ENCODE measurements at places on chromosomes 6 and 20.

- DNase-seq = no peak
Observed at GRCh38 chr6:74115674-74116073, 419.7 kb downstream of the CD109 start.

- no peak for DNase-seq
Observed at GRCh38 chr20:25053255-25054031, 4.5 kb downstream of the ACSS1 start.

DNA sequence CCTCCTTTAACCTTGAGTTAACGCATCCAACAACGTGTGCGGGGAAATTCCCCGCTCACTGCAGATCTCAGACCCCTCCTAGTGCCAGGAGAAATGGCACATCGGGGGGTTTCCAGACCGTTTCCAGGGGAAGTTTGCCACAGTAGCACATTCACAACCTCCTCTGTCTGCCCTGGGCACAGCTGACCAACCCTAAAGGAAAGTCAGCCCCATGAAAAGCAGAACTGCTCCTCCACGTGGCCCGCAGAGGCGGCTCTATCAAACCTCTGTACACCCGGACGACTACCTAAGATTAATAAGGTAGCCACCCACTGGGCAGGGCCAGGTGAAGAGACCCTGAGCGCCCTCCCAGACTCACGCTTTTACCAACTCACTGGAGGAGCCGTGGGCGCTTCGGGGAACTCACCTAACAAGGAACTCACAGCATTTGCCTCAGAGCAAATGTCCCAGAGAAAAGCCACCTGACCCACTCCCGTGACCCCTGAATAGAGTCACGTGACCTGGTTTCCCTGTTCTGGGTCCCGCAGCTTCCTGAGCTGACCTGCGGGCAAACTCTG lies 93.1 kb downstream of the PRND start:
- no peak for DNase-seq

DNA sequence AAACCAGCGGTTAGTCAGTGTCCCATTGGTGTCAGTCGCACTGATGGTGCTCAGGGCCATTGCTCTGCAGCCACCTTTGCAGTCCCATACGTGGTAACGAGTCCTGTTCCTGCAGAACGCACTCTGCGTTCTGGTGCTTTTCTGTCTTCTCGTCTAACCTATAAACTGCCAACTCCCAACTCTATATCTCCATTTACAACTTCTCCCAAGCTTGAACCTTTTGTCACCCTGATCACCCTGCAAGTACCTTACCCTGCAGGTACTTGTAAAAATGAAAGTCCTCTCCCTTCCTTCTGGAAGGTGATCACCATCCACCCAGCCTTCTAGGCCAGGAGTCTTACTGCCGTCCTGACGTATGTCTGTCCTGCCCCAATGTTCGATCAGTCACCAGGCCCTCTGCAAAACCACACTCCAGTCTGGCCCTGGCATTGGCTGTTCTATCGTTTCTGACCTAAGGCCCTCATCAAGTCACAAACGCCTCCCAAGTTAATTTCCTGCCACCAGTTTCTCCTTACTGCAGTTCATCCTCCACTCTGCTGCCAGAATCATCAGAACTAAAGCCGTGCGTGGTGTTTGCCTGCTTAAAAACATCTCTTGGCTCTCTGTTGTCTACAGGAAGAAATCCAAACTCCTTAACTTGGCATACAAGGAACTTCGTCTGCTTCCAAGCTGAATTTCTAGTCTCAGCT lies 7.9 kb downstream of the RREB1 start:
- DNase-seq = no peak

DNA sequence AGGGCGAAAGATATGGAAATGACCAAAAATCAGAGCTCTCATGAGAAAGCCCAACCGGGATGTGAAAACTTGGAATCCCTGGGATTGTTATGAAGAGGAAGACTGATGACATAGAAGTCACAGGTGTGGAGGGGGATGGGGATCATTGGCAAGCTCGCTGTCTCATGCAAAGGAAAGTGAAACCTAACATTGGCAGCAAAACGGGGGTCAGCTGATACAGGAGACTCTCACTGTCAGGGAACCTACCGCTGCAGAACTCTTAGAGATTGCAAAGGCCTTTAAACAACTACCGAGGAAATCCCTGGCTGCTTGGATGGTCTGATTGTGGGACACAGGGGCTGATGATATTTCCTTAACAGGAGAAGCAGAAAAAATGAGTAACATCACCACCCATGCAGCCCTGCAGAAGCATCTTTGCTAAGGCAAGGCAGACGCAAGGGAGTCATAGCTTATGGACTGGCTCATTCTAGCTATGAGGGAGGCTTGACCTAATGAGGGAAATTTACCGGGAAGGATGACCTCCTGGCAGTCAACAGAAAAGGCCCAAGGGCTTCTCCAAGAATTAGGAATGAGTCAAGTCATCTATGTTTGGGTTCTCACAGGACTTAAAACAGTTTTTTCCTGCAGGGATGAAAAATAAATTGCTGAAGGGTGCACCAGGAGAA lies 7.0 kb downstream of the MUC21 start:
- DNase-seq = no peak

DNA sequence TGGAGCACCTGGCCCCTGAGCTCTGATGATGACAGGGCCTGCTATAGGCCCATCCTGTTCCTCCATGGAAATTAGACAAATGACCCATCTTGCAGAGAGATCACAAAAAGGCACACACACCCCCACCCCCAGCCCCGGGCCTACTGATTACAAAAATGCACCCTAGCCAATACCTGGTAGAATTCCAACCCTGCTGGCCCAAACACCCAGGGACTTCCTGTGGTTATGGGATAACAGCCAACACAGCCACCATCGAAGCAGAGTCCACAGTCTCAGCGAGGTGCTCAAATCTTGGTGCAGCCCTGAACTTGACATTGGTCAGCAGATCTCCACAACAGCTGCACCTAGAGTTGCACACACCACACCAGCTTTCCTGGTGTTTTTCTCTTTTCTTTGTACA lies 17.0 kb downstream of the NCR2 start:
- DNase-seq = no peak

DNA sequence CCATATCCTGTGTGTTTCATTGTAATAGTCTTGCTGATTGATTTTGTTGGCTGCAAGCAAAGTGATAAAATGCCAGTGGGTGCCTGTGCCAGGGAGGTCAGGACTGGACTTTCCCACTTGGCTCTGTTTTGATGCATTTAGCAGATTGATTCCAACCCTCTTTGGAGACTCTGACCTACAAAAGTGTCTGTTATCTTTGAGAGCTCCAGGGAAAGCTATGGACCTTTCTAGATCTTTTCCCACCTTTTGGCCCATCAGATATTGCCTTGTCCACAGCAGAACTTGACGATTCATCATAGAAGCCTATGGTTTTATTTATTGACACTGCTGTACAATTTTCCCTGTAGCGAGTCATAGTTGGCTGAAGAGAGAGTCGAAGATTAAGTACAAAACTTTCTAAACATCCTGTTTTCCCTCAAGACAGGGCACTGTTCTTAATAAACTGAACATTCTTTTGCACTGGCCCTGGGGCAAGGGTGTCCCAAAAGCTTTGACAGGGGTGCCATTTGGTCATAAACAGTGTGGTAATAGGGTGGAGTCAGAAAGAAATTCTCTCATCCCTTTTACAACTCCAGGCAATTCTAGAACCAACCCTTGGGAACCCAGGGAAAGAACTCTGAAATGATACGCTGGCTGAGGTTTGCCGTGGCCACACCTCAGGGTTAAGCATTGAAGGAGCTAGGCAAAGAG lies 53.7 kb downstream of the E2F3 start:
- no peak for DNase-seq

DNA sequence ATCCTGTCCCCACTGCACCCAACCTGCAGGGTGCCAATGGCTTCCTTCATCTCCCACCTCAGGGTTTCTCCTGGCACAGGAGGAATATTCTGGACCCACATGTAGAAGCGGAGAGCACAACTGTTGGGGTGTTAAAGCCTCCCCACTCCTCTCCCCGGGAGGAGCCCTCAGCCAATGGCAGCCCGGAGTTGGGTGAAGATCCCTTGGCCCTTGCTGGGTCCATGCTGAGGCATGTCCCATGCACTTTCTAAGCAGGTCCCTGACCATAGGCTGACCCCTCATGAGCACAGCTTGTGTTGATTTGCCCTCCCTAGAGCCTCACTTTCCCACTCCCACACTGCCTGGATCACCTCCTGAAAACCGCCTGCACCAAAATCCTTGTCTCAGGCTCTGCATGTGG lies 97.2 kb upstream of the PMEPA1 start:
- DNase-seq = no peak

GRCh38 chr20:21677781-21678180 lies 27.7 kb upstream of the PAX1 start:
- no peak for DNase-seq

DNA sequence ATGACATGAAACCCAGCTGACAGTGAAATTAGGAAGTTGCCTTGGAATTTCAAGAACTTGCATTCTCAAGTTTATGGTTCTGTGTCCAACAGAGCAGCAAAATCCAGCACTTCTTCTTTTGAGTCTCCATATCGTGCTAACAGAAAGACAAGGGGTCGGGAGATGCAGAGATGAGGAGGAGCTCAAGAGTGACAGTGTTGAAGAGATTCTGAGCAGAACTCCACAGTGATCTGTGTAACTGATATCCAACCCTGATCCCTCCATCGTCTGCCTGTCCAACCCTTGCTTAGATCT lies 21.2 kb upstream of the BTN1A1 start:
- no peak for DNase-seq

DNA sequence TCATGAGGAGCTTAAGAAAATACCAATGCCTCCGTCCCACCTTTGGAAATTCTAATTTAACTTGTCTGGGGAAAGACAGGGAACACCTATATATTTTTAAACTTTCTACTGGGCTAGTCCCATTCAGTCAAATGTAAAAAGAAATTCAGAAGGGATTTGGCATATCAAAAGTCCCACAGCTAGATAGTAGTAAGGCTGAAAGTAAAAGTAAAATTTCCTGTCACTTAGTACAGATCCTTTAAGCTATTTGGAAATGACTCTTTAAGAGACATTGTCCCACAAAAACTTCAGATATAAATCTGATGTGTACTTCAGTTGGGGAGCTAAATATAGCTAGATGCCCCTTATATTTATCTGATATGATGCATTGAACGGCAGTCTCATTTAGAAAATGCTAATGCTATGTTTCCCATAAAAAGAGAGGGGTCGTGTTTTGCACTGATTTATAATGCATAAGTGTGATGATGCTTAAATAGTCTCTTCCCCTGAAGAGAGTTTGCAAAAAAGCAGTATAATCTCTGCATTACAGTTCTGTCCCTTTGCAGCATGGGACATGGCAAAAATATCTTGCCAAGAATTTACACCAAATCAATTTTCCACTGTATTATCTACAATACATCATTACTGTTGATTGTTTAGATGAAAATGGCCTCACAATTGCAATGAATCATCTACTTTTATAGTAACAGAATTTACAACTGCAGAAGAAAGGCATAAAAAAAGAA lies 860.8 kb upstream of the MAP3K7 start:
- no peak for DNase-seq

GRCh38 chr6:25065666-25066065 lies 129.9 kb upstream of the RIPOR2 start:
- DNase-seq = no peak

DNA sequence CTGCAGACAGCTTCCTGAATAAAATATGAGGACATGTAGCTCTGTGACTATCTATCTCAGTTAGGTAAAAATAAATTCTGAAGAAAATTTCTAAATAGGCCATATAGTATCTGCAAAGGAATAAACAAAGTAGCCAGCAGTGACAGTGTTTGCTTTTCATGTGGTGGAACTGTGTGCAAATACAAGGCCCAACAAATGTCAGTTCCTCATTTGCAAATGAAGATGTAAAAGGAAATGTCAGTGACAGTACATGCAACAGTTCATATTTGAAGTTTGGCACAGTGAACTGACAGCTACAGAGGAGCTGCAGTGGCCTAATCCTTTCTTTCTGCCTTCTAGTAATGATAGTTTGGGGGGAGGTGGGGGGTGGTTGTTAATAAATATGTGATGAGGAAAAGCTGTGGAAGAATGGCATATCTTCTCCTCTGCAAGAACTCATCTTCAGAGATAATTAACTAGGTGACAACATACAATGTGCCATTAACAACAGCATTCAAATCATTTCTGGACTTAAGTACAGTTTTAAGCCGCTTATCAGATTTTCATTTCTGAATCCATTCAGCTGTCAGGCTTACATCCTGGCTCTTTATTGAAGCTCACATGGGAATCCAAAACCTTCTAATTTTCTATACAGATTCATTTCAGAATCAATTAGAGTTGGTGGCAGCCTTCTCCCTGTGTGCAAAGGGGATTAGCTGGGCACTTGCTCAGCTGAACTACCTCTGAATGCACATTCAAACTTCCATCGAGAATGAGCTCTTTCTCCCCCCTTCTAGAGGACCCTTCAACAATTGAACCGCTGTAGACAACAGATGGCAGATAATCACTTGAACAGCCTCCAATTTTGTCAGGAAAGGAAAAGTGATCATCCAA lies 1059.0 kb upstream of the EPHA7 start:
- no peak for DNase-seq

GRCh38 chr20:15882553-15882952 lies 690.7 kb downstream of the KIF16B start:
- no peak for DNase-seq

DNA sequence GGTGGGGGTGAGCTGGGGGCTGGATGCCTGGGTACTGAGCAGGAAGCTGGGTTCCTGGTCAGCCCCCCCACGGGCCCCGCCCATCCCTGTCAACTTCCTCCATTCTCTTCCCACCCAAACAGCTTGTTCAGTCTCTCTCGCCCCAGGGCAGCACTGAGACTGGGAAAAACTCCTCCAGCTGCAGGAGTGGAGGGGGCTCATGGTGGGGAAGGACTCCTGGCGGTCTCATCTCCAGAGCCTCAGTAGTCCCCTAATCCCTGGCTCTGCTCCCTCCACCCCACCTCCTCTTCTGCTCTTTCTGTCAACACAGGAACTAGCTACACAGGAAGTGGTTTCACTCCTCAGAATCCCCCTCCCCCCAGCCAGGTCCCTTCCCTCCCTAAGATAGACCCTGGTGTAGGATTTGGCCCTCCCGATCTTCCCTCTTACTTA lies at the start of gene GPSM3:
Gene GPSM3 (minus strand): TSS at position 36 of the 432 bp plus-strand sequence. CDS start 130 bp downstream, outside the sequence.
- DNase-seq = peak; percentile 53

DNA sequence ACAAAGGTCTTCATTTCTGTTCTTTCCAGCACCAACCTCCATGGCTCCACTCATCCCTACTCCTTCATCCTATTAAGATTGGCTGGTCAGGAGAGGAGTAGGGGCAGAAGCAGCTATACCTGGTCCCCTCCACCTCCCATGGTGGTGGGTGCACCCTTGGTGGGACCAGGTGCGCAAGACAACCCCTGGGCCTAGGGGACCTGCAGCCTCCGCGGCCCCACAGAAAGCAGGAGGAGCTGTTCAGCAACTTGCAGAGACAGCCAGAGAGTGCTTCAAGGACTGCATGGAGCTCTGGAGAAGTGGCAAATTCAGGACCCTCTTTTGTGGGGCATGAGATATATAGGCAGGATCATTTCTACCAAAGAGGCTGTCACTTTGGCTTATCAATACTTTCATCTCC lies 9.8 kb downstream of the ULBP2 start:
- DNase-seq = no peak

DNA sequence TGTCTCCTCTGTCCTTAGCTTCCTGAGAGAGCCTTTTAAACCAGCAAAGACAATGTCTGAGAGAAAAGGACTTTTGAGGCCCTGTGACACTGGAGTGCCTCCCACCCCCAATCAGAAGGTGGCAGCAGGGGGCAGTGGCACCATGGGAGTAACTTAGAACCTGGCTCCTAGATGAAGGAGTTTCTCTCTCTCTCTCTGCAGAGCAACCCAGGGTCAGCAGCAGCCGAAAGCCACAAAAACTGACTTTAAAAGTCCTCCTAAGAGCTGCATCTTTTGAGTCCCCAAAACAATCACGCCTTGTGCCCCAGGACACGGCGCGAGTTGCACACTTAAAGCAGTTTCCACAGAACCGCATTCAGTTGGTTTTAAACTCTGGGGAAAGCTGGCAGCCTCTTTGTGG lies 5.3 kb upstream of the TCP11 start:
- no peak for DNase-seq

GRCh38 chr20:2967841-2968240 lies 75.6 kb upstream of the GNRH2 start:
- DNase-seq = no peak

Data from activated T-helper 1 cell treated with Interleukin-2 at 50 U/mL for 16 hours (primary cell).